ENCODE measurements at places on chromosomes 16 and 17.

- no peak for DNase-seq
These were observed 9.9 kb upstream of the FOXJ1 start for GRCh38 chr17:76150712-76151622.

- no peak for DNase-seq
These were observed 14.4 kb downstream of the TTC19 start for GRCh38 chr17:16013943-16014407.

- DNase-seq: peak; percentile 77
These were observed 23.9 kb downstream of the SLC39A11 start for GRCh38 chr17:73068322-73069153.

DNA sequence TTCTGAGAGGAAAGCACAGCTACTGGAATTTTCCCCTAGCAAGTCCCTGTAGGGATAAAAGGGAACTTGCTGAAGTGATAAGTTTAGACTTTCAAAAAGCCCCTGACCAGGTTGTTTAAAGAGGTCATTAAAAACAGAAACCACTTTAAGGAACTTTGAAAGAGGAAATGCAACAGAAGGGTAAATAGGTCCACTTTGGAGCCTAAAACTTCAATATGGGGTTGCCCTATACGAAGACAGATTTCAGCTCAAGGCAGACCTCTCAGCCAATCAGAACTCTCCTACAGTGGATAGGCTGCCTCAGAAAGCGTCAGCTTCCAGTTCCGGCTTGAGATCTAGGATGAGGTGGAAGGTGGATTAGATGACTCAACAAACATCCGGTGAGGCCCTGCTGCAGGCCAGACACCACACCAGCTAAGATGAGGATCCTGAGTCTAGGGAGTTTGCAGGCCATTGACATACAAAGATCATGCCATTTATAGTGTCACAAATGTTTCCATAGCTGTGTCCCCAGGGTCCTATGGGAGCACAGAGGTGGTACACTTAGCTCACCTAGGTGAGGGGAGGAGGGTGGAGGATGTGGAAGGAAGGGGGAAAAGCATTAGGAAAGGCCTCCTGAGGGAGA is 7.9 kb upstream of the MFSD6L start:
- no peak for DNase-seq

GRCh38 chr16:88014954-88015805 is 63.9 kb downstream of the BANP start:
- DNase-seq: no peak

- peak; percentile 70 for DNase-seq
These were observed 432 bp downstream of the ZNF276 start for GRCh38 chr16:89721546-89722391.

- no peak for DNase-seq
These were observed 72.8 kb upstream of the ATF7IP2 start for GRCh38 chr16:10312784-10313724.

GRCh38 chr17:62796291-62796690 is 11.8 kb downstream of the MARCHF10 start:
- no peak for DNase-seq

DNA sequence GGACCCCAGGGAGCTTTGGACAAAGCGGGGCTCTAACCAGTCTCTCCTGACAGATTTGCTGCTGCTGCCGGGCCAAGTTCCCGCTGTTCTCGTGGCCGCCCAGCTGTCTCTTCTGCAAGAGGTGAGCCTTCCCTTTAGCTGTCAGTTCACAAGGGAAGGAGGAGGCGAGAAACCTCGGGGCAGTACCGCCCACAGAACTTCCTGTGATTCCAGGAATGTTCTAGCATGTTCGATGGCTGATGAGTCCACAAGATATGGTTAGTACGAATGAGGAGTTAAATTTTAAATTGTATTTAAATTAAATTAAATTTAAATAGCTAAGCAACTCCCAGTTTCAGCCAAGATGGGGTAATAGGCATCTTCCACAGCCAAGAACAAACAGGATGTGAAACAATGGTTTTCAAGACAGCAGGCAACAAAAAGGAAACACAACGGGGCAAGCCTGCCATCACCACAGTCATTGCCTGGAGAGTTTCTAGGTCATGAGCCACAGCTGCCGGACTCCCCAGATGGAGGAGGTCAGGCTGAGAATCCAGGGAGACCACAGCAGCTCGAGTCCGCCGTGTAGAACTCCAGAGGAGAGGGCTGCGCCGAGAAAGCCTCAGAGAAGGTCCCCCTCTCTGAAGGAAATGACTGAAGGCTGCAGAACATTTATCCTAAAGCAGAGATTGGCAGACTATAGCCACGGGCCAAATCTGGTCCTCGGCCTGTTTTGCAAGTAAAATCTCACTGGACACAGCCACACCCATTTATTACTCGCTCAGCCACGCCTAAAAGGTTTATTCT is 9.5 kb upstream of the TCF25 start:
- no peak for DNase-seq

- DNase-seq: peak; percentile 1
These were observed 498 bp downstream of the PKMYT1 start for GRCh38 chr16:2979669-2980226.

GRCh38 chr17:8012996-8013640 is 10.7 kb downstream of the GUCY2D start:
- DNase-seq: peak; percentile 10

DNA sequence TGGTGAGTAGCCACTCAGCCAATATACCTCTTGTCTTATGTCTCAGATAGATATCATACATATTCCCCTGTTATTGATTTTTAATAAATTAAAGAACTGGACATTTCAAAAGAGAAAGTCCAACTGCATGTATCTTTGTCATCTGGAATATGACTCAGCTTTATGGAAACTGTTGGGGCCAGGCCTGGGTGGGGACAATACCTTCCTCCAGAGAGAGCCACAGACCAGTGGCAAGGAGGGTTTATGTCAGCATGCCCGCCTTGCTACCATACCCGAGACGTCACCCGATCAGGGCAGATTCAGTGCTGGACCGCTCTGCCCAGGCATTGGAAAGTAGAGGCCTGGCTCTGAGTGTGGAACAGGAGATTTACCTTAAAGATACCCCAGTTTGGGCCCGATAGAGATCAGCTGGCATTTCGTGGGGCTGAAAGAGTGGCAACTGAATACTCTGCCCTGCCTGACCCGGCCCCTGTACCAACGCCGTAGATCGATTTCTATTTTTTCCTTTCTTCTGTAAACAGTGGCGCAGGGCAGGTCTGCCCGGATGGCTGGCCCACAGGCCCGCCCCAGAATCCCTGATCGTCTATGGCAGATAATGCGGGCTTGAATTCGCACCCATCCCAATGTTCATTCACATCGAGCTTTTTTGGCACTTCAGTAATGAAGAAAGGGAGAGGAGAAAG is 158.6 kb downstream of the SALL1 start:
- DNase-seq: no peak

DNA sequence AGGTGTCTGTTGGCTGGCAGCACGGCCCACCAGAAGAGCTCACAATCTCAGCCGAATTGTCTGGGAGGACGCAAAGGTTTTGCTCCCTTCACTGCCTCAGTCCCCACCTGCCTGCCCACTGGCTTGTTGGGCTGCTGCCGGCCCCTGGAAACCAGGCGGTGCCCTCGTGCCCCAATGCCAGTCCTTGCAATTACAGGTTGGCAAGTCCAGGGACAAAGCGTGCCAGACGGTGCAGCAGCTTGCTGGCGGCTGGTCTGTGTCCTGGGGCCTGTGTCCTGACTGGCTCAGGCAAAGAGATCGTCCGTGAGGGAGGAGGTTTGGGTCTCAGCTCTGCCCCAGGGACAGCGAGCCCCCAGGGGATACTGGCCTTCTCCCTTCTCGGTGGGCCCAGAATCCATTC is 24.6 kb upstream of the SPNS2 start:
- no peak for DNase-seq

DNA sequence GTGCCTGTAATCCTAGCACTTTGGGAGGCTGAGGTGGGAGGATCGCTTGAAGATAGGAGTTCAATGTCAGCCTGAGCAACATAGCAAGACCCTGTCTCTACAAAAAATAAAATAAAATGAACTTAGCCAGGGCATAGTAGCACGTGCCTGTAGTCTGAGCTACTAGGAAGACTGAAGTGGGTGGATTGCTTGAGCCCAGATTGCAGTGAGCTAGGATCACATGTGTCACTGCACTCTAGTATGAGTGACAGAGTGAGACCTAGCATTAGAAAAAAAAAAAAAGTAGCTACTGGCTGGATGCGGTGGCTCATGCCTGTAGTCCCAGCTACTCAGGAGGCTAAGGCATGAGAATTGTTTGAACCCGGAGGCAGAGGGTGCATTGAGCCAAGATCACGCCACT is 6.0 kb downstream of the ADAP2 start:
- DNase-seq: no peak

GRCh38 chr17:72640415-72641165 is 451.9 kb downstream of the SLC39A11 start:
- no peak for DNase-seq

GRCh38 chr16:57629516-57630406 is 1.3 kb downstream of the ADGRG1 start:
- DNase-seq: no peak

GRCh38 chr17:76948726-76949342 is 80.6 kb downstream of the MGAT5B start:
- no peak for DNase-seq

DNA sequence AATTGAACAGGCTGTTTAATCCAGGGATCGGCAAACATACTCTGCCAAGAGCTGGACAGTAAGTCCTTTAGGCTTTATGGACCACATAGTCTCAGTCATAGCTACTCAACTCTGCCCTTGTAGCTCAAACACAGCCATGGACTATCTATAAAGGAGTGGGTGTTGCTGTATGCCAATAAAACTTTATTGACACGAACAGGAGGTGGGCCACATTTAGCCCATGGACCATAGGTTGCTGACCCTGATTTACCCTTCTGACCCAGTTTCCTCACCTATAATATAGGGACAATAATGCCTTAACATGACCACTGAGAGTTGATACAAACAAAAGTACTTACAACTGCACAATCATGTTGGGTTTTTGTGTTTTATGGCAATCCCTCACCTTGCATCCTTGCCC is 257.0 kb upstream of the SDK2 start:
- no peak for DNase-seq

GRCh38 chr17:3024346-3024745 is 39.1 kb downstream of the OR1D5 start:
- DNase-seq: no peak

GRCh38 chr17:19306160-19307111 is 56.1 kb downstream of the B9D1 start:
- peak; percentile 7 for DNase-seq

DNA sequence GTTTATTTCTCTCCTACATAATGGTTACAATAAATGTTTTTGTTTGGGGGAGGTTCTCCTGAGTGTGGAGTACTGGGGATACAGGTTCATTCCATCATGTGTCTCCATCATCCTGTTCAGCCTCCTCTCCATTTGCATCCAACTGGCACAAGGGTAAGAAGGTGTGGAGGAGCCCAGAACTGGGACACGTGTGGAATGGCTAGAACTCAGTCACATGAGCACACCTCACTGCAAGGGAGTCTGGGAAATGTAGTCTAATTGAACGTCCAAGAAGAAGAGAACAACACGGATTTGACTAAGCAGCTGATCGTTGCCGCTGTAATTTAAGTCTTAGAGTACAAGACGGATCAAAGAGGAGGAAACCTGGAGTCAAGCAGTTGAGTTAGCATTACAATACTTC is 6.1 kb downstream of the OR1A1 start:
- no peak for DNase-seq

- DNase-seq: no peak
These were observed 279.7 kb downstream of the SLC39A11 start for GRCh38 chr17:72812823-72813222.

GRCh38 chr17:67679721-67680120 is 38.0 kb upstream of the NOL11 start:
- no peak for DNase-seq

GRCh38 chr16:88773812-88774291 is 11.2 kb downstream of the PIEZO1 start:
- DNase-seq: peak; percentile 15
